ENCODE measurements at places on chromosomes 13 and 19.

DNA sequence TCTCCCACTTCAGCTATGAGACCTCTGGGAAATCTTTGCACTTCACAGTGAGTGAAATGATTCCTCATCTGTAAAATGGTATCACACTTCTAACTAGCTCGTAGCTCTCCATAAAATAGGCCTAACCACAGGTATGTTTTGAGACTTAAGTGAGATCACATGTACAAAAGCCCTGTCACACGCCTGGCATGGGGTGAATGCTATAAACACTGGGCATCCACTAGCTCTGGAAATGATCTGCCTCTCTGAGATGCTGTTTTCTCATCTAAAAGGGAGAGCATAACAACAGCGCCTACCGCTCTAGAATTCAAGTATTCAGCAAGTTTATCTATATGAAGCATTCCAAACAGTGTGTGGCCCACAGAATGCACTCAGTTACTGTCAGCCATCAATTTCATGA is 2.2 kb downstream of the AKT2 start:
- no peak for DNase-seq

DNA sequence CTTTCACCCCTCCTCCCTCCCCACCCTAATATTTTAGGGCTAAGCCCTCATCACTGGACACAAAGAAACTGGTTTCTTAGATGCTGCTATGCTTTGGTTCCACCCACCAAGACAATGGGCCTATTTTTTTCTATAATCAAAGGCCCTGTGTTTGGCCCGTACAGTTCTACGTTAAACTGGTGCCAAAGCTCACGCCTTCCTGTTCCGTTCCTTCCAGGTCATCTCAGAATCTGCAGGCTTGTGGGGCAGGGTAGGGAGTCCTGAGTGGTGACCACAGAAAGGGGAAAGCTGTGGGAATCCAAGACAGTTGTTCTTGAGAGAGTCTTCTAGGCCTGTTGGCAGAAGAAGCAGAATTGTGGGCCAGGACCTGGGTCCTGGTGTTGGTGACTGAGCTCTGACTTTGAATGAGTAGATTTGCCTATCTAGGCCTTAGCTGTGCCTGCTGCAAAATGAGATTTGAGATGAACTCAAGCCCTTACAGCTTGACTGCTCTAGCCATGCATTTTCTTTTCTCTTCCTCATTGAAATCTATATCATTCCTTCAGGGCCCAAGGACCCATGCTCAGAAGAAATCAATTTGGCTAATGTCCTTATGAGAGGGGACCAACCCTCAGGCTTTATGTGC is 19.1 kb upstream of the CXCL17 start:
- no peak for DNase-seq

GRCh38 chr19:36266375-36266961 is 51.6 kb downstream of the ZNF146 start:
- no peak for DNase-seq

- no peak for DNase-seq
Observed at GRCh38 chr13:98693756-98694155, 58.7 kb downstream of the SLC15A1 start.

DNA sequence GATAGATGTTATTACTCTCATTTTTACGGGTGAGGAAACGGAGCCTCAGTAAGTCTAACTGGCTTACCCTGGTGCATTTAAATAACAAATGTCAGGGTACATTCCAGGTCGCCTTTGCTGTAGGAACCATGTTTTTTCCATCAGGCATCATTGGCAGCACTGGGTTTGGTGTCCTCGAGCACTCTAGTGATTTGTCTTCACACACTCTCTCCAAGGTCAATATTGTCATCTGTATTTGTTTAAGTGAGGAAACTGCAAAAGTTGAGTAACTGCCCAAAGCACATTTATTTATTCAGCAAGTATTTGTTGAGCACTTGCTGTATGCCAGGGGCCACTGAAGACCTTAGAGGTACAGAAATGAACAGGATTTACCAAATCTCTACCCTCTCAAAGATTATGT is 78.6 kb downstream of the DCT start:
- no peak for DNase-seq

DNA sequence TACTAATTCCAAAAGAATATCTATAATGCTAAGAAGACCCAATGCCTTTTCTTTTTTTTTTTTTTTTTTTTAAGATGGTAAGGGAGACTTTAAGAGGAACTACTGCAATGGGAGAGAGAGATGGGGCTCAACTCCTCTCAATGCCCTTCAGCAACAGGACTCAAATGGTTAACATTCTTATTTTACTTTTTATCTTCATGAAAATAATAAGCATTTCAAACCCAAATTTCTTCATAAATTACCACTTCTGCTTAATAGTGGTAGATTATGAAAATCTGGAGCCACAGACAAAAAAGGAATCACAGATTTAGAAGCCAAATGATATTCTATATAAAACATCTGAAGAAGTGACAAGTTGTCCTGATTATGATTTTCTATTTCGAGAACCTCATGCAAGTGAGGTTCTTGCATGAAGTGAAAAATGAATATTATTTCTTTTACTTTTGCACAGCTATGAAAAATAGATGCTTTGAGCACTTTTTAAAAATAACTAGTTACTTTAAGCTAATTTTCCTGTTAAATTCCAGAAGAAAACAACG is 74.2 kb downstream of the SERP2 start:
- DNase-seq, result no peak
